Cardiac septum (tissue), 1 donor: ENCODE measurements at places on chromosomes 3 and 15. TPM values are rescaled to one million over a fixed set of nuclear protein-coding genes. Genes with fewer than 3 reads are reported as not detected.

PPIB gene
- total RNA-seq: 121 TPM

PAK6 gene
- 2.6 TPM for total RNA-seq

CCR2 gene
- 1.3 TPM for total RNA-seq

RHOV gene
- 0.13 TPM for total RNA-seq

FEZF2 gene
- not detected for total RNA-seq

ITGA11 gene
- 9.3 TPM for total RNA-seq

SERINC4 gene
- total RNA-seq: 0.43 TPM

IL17RE gene
- 1.1 TPM for total RNA-seq

GOLGA6L1 gene
- total RNA-seq: not detected

SLC28A1 gene
- 0.83 TPM for total RNA-seq
